Activated T-helper 17 cell treated with anti-CD3 and anti-CD28 coated beads, Interleukin-2, amount 50 U/mL, for 72 hours (primary cell): ENCODE measurements at places on chromosomes 1 and 21. TPM values are rescaled to one million over a fixed set of nuclear protein-coding genes. Genes with fewer than 3 reads are reported as not detected.

The EPHA2 gene
- not detected for total RNA-seq

The OR10J1 gene
- not detected for total RNA-seq

The DNASE2B gene
- total RNA-seq = not detected

The MR1 gene
- 21.9 TPM for total RNA-seq

The KRTAP23-1 gene
- total RNA-seq = not detected

The CFHR3 gene
- not detected for total RNA-seq

The ISG15 gene
- 36.5 TPM for total RNA-seq

The C1QC gene
- total RNA-seq = not detected

DNA sequence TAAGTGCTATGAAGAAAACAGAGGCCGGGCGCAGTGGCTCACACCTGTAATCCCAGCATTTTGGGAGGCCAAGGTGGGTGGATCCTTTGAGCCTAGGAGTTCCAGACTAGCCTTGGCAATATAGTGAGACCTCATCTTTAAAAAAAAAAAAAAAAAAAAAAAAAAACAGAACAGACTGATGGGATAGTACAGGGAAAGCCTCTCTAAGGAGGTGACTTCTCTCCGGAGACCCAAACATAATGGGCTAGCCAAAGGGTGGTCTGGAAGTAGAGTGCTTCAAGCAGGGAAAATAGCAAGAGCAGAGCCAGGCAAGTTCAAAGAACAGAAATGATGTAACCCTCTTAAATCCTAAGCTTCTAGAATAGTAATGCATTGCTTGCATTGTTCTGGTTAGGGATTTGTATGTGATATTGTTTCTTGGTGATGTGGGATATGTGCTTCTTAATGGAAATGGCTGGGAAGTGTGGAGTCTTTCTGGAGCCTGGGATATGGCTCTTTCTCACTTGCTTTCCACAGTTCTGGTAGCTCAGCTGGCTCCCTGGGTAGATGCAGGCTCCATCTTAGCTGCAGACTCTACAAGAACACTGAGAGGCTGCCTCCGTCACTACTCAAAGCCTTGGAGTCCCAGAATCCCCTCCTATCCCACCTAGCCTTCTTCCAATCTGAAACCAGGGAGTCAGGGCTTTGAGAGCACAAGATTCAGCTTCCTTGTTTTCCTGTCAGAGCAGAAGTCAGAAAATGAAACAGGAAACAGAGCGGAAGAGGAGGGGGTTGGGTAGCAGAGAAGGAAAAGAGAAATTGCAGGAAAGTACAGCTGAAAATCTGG lies 1.9 kb upstream of the PIGV start:
- ATAC-seq = no peak

DNA sequence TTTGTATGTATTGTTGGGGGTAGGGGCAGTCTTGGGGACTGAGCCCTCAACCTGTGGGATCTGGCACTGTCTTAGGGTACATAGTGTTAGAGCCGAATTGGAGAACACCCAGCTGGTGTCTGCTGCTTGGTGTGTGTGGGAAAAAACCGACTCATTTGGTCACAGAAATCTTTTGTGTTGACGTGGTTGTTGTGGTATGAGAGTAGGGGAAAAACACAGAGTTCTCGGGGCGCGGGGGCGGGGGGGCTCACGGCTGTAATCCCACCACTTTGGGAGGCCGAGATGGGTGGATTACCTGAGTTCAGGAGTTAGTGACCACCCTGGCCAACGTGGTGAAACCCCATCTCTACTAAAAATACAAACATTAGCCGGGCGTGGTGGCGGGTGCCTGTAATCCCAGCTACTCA lies 15.3 kb upstream of the SRSF10 start:
- ATAC-seq = peak; percentile 59

- ATAC-seq = no peak
These were observed 4.8 kb upstream of the MRPS21 start for GRCh38 chr1:150288822-150289221.

GRCh38 chr1:162463021-162463420 lies 34.6 kb upstream of the UHMK1 start:
- no peak for ATAC-seq

- ATAC-seq = peak; percentile 86
These were observed 89.3 kb upstream of the EDEM3 start for GRCh38 chr1:184843732-184844495.

- no peak for ATAC-seq
These were observed 106.4 kb upstream of the MAGI3 start for GRCh38 chr1:113283914-113284313.

DNA sequence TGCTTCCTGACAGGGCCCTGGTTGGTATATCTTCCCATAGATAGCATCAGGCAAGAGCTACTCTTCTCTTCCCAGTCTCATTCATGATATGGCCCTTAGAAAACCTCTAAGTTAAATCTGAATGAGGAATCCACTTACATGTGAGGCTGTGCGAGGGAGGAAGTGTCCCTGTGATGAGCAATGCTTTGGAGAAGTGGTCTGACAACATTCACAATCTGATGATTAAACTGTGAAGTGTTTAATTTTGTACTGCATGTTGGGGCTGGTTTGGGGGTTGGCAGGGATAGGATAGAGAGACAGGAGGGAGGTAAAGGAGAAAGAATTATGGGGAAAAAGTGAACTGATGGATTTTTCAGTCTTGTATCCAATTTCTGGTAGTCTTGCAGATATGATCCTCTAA lies 421.2 kb upstream of the DAB1 start:
- ATAC-seq = no peak

DNA sequence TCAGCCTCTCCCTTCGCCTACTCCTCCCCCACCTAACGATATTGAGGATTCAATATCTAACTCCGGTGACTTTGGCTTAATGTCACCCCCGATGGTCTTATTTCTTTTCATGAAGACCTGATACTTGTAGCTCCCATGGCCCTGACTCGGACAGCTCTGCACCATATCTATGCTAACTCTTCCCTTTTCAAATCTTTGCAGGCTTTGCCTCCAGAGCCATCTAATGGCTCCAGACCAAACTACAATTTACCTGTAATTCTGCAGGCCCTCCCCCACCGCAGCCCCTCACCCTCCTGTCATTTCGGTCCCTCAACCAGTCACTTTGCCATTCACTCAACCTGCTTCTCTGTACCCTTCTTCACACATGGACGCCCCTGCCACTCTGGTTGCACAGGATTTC lies 7.9 kb upstream of the GSTM5 start:
- no peak for ATAC-seq

DNA sequence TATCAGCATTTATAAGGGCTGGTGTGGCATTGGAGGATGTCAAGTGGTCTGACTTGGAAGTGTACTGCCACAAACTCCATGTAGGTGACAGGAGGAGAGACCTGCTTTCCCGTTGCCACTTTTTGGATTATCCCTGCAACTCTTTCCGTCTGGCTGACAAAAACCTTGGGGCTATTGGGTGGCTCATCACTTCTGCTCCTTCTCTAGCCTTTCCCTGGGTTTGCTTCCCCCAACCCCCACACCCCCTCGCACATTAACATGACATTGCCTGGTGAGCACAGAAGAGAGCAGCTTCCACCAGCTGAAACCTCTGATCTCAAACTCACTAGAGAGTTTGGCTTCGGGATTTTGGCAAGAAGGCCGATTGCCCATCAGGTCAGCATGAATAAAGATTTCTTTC lies 39.2 kb downstream of the PROX1 start:
- no peak for ATAC-seq

GRCh38 chr1:198873696-198874230 lies 234.9 kb downstream of the PTPRC start:
- no peak for ATAC-seq

GRCh38 chr1:207321079-207321789 lies at the start of gene CD55:
Gene CD55 (plus strand): TSS chr1:207321678. CDS start chr1:207321766, 88 bp downstream.
- ATAC-seq = peak; percentile 95

- ATAC-seq = no peak
These were observed 119.3 kb upstream of the PLPPR5 start for GRCh38 chr1:99123936-99124335.

GRCh38 chr1:110597966-110598365 lies 8.2 kb downstream of the KCNA2 start:
- ATAC-seq = no peak

- no peak for ATAC-seq
These were observed 94.7 kb downstream of the PLA2G4A start for GRCh38 chr1:186923486-186923885.

GRCh38 chr1:161350671-161351070 lies 17.0 kb downstream of the CFAP126 start:
- ATAC-seq = no peak

DNA sequence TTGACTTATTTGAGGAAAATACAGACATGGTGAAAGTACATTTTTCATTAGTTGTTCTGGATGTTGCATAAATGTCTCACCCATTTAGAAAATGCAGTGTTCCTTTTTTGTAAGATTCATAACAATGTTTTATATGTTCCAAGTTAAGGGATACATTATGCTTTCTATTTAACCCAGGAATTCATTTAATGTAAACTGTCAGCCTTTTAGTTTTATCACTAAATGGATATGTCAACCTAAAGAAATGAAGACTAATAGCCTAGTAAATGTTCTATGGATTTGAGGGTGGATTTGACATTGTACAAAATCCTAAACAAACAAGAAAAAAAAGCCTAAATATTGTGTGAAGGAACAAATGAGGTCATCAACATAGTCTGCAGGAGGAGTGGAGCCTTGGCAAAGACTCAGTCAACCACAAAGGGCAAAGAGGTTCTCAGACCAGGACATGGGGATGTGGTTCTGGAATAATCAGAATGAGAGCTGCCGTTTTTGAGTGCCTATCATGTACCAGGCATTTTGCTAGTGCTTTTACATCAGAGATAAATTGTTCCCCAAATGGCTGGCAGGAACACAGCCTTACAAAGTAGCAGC lies 8.8 kb upstream of the INSL5 start:
- no peak for ATAC-seq

DNA sequence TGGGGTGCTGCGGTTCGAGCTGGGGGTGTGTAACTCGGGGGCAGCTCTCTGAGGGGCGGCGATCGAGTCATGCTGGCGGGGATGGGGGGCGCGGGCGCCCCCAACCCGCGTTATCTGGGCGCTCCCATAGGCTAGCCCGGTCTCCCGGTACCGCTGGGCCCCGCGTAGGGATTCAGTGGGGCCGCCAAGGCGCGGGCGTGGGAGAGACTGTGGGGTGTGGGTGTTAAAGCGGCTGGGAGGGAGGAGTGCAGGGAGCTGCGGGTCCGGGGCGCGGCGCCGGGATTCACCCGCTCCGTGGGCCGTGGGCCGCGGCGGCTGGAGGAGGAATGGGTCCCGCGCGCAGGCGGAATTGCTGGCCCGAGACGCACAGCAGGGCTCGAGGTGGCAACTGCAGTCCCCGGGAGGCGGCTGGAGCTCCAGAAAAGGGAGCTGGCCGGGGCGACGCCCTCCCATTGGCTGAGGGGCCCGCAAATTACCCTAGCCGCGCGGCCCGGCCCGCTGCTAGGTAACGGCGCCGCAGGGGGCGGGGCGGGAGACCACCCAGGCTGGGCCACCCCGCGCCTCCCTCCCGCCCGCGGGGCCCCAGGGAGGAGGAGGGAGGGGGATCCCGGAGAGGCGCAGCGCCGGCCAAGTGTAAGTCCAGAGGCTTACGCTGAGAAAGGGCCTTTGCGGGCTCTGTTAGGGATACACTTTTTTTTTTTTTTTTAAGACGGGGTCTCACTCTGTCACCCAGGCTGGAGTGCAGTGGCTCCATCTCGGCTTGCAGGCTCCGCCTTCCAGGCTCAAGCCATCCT lies at the start of gene PTCH2:
Gene PTCH2 (minus strand): TSS at position 392 of the 794 bp plus-strand sequence. CDS start 321 bp downstream, at position 71.
- peak; percentile 45 for ATAC-seq

- no peak for ATAC-seq
These were observed 3.1 kb upstream of the EGLN1 start for GRCh38 chr1:231424950-231425805.

DNA sequence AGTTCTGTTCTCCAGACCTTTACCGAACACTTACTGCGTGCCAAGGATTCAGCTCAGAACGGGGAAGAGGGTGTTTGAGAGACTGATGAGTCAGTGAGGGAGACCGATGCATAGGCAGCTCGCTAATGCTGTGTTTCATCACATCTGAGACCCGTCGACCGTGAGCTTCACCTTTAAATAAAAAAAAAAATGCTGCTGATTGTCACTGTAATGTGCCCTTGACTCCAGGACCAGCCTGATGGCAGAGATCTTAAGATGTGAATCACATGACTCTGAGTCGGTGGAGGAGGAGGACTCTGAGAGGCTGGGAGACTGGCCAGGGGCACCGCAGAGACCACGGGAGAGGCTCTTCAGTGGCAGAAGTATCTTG lies 28.8 kb downstream of the SPSB1 start:
- no peak for ATAC-seq

GRCh38 chr1:94314222-94314858 lies 77.0 kb upstream of the ARHGAP29 start:
- ATAC-seq = no peak

DNA sequence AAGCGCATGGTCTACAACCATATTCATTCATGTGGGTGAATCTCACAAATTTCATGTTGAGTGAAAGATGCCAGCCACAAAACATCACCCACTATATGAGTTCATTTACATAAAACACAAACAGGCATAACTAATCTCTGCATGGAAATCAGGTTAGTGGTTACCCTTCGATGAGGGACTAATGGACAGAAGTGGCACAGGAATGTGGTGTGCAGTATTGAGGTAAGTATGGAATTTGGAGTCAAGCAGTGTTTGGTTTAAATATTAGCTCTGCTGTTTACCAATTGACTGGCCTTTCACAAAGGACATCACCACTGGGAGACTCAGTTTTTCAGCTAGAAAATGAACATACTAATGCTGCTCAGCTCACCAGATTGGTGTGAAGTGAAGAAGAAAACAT lies 24.2 kb downstream of the CCDC185 start:
- no peak for ATAC-seq

- ATAC-seq = no peak
These were observed 319.0 kb upstream of the SNX7 start for GRCh38 chr1:98342566-98342965.

DNA sequence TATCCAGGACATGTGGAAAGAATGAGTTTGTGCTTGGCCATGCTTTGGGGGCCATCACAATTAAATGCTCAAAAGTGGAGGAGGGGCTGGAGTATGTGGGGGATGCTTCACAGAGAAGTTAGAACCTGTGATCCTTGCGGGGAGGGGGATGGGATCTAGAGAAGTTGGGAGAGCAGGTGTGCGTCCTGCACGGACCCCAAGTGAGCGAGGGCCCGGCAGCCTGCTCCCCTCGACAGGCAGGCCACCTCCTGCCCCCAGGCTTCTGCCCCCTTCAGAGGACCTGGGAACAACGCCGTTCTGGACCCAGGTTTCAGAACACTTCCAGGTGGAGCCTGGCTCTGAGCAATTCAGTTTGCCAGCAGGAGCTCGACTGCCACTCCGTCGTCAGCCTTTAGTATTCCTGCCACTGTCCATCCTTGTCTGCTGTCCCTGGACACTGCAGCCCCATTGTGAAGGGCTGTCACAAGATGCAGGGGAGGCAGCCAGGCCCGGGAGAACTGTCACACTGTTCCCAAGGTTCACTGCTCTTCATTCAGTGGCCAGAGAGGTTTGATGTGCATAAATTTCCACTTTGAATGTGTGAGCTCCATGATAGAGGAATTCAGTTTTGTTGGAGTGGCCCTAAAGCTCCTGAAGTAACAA lies 112.2 kb downstream of the DHRS3 start:
- no peak for ATAC-seq
